Neural crest cell (in vitro differentiated cells): ENCODE measurements at places on chromosomes 3 and 15. TPM values are rescaled to one million over a fixed set of nuclear protein-coding genes. Genes with fewer than 3 reads are reported as not detected.
A peak's percentile ranks its signal among the peaks of the same experiment; 100 is the strongest.

Gene IL17RE
- total RNA-seq: 1.4 and 1.7 TPM in 2 replicates

DNA sequence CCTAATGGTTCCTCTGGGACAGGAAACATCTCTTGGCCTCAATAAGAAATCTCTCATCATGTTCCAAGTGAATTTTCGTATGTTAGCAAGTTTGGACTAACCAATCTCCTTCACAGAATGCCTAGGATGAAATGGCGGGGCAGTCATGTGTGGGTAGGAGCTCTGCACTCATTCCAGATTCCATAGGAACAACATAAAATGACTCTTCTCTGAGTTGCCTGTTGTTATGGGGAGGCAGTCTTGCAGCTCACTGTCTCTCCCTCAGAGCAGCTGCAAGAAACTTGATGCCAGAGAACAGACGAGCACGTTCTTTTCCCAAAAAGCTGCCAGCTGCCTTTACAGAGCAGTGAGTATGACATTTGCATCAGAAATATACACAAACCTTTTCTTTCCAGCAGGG is 34.1 kb downstream of the SPATA12 start:
- peaks cover 13% of the 10 kb centered on the region for H3K36me3 ChIP-seq
- H3K4me1 ChIP-seq: peaks cover 14% of the 10 kb centered on the region
- H3K27ac ChIP-seq: no peak overlapping the region
- H3K27me3 ChIP-seq: no peaks in the 10 kb centered on the region
- no peak for DNase-seq
- no peak overlapping the region for H3K4me3 ChIP-seq

- no peak for DNase-seq
- no peak overlapping the region for H3K4me3 ChIP-seq
- no peaks in the 10 kb centered on the region for H3K36me3 ChIP-seq
Observed at GRCh38 chr3:191237047-191237882, 38.2 kb downstream of the OSTN start.

- no peak overlapping the region for H3K4me3 ChIP-seq
- no peak for DNase-seq
- no peaks in the 10 kb centered on the region for H3K36me3 ChIP-seq
- no peak overlapping the region for H3K27ac ChIP-seq
- H3K27me3 ChIP-seq: no peaks in the 10 kb centered on the region
- H3K4me1 ChIP-seq: no peaks in the 10 kb centered on the region
Observed at GRCh38 chr3:164377466-164377865, 700.8 kb downstream of the SI start.

GRCh38 chr15:60469893-60470641 is 8.9 kb downstream of the ICE2 start:
- H3K27me3 ChIP-seq: no peaks in the 10 kb centered on the region
- no peak for DNase-seq
- H3K36me3 ChIP-seq: peaks cover 27% of the 10 kb centered on the region
- H3K27ac ChIP-seq: no peak overlapping the region

DNA sequence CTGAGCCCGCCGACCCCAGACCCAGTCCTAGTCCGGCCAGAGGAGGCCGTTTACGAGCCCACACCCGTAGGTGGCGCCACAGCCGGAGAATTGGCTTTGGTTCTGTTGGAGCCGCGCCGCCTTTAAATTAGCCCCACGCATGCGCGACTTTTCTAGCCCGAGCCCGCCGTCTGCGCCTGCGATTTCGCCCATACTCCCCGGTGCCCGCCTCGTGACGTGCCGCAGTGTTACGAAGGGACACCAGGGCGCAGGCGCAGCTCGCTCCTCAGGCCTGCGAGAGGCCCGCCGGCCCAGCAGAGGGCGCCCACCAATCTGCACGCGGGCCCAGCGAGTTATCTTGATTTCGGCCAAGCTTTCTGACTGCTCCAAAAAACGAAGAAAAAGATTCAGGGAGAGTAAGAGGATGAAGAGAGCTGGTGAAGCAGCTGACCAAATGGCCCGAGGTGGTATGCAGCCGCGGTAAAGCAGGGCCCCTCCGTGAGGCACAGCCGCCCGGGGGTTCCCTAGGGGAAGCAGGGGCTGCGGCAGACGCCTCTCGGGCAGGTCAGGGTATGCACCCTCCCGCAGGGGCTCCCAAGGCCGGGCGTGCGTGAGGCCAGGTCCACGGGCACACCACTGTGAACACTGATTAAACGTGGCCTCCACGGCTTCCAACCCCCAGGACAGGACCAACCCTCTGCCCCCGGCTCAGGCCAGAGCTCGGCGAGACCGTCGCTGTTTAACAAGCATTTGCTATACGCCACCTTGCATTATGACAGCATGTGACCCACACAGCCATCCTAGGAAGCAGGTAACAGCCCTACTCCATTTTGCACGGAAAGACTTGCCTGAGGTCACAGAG is 32.8 kb downstream of the RPN1 start:
- DNase-seq: peak; percentile 99
- H3K27me3 ChIP-seq: no peaks in the 10 kb centered on the region
- H3K27ac ChIP-seq: peak overlapping the region; percentile 94

DNA sequence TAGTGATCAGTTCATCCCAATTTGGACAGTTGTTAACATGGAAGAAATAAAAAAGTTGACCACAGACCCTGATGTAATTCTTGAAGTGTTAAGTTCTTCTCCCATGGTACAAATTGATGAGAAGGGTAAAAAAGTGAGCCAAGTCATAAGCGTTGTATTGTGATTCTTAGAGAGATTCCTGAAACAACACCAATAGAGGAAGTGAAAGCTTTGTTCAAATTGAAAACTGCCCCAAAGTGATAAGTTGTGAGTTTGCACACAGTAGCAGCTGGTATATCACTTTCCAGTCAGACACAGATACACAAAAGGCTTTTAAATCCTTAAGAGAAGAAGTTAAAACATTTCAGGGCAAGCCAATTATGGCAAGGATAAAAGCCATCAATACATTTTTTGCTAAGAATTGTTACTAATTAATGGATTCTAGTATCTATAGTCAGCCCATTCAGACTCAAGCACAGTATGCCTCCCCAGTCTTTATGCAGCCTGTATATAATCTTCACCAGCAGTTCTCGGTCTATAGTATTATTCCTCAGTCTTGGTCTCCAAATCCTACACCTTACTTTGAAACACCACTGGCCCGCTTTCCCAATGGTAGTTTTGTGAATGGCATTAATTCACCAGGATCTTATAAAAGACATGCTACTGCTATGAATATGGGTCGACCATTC is 38.2 kb downstream of the CDIN1 start:
- peaks cover 7% of the 10 kb centered on the region for H3K36me3 ChIP-seq
- no peaks in the 10 kb centered on the region for H3K27me3 ChIP-seq
- H3K27ac ChIP-seq: peak overlapping the region; percentile 37
- no peak overlapping the region for H3K4me3 ChIP-seq
- H3K4me1 ChIP-seq: no peaks in the 10 kb centered on the region

Gene ZNF501
- total RNA-seq: 5.3 and 6.2 TPM in 2 replicates
